ENCODE measurements at places on chromosomes 3 and 15. TPM values are rescaled to one million over a fixed set of nuclear protein-coding genes. Genes with fewer than 3 reads are reported as not detected.

Gene MYH15
- total RNA-seq: 0.12 TPM

- H3K4me3 ChIP-seq: no peak overlapping the region
- no peak for DNase-seq
- no peaks in the 10 kb centered on the region for H3K4me1 ChIP-seq
- no peaks in the 10 kb centered on the region for H3K36me3 ChIP-seq
- H3K27ac ChIP-seq: no peak overlapping the region
These were observed 68.9 kb upstream of the PCSK6 start for GRCh38 chr15:101558221-101558941.

DNA sequence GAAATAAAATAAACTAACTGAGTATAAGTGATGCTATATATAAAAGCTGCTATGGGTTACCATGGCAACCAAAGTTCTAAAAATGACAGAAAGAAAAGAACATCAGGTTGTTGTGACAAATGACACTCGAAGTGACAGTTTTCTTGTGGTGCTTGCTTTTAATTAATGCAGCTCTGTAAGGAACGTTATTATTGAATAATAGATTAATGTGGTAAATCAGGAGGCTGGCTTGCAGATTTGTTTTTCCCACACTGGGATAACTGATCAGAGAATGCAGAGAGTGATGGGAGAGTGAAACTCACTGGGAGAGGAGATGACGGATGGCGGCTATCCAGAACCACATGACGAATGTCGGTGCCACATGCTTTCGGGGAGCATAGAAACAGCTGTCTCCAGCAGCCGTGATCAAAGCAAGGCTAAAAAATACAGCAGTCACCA is 207.0 kb upstream of the ATP10A start:
- peaks cover 21% of the 10 kb centered on the region for H3K4me1 ChIP-seq
- H3K27ac ChIP-seq: no peak overlapping the region
- peaks cover 6% of the 10 kb centered on the region for H3K27me3 ChIP-seq
- DNase-seq: no peak

- H3K36me3 ChIP-seq: peaks cover 14% of the 10 kb centered on the region
- H3K4me1 ChIP-seq: peaks cover 14% of the 10 kb centered on the region
- H3K27ac ChIP-seq: peak overlapping the region; percentile 34
- H3K27me3 ChIP-seq: no peaks in the 10 kb centered on the region
- no peak overlapping the region for H3K4me3 ChIP-seq
These were observed 8.6 kb downstream of the IRAK2 start for GRCh38 chr3:10173095-10173925.

DNA sequence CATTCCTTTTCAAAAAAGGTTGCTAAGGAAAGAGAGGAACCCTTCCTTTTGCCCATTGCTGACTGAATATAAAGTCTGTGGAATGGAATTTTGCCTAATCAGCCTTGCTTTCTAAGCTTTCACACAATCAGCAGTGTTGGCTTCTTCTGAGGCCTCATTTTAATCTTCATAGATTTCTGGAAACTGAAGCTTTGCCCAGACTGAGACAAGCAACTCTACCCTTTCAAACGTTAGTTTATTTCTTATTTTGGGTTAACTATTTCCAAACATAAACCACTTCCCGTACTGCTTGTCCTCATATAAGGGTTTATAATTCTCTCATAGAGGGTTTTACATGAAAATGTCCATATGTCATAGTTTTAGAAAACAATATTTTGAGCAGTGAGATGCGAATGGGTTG is 82.9 kb downstream of the NR1D2 start:
- H3K4me1 ChIP-seq: no peaks in the 10 kb centered on the region
- DNase-seq: no peak
- H3K27me3 ChIP-seq: no peaks in the 10 kb centered on the region
- no peaks in the 10 kb centered on the region for H3K36me3 ChIP-seq
- H3K27ac ChIP-seq: no peak overlapping the region

GRCh38 chr3:177108648-177109047 is 88.6 kb downstream of the TBL1XR1 start:
- peaks cover 74% of the 10 kb centered on the region for H3K4me1 ChIP-seq
- no peak overlapping the region for H3K27ac ChIP-seq
- no peak overlapping the region for H3K4me3 ChIP-seq
- no peak for DNase-seq
- H3K27me3 ChIP-seq: no peaks in the 10 kb centered on the region

Gene TMOD2
- total RNA-seq: 6.7 TPM

DNA sequence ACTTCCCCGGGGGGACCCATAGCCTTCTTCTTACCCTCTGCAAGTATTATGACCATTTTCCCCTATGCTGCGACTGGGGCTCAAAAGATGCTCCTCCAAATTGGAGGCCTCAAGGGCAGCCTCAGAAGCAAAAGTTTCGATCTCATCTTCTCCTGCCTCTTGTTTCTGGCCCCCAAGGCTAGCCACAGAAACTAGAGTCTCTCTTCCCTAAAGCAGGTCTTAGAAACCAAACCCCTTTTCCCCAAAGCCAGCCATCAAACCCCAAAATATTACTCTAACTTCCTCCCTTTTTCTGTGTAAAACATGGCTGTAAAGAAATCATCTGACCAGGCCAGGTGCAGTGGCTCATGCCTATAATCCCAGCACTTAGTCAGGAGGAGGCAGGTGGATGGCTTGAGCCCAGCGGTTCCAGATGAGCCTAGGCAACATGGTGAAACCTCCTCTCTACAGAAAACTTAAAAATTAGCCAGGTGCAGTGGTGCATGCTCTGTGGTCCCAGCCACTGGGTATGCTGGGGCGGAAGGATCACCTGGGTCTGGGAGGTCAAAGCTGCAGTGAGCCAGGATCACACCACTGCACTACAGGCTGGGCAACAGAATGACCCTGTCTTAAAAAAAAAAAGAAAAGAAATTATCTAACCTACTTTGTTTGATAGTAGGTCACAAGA is 36.7 kb upstream of the MFGE8 start:
- H3K4me1 ChIP-seq: no peaks in the 10 kb centered on the region
- DNase-seq: no peak
- no peak overlapping the region for H3K27ac ChIP-seq
- peaks cover 5% of the 10 kb centered on the region for H3K27me3 ChIP-seq
- no peaks in the 10 kb centered on the region for H3K36me3 ChIP-seq

Gene PLA2G4D
- total RNA-seq: not detected

DNA sequence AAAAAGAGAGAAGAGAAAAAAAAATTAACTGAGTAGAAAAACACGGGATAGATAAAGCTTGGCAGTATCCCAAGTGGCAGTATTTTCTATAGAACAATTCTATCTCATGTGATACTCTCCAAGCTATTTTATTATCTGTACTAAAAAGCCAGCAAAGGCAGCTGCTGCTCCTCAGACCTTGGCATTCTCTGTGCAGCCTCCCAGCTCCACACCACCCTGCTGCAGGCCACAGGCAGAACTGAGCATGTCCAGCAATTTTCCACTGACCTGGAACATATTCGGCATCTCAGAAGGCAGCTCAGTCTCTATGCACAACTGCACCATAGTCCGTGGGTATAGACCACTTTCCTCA is 1161.4 kb downstream of the IGSF11 start:
- no peak overlapping the region for H3K4me3 ChIP-seq
- H3K36me3 ChIP-seq: no peaks in the 10 kb centered on the region
- no peak for DNase-seq
- H3K27me3 ChIP-seq: no peaks in the 10 kb centered on the region
- no peak overlapping the region for H3K27ac ChIP-seq
